CD4-positive, alpha-beta T cell treated with Interleukin-10 for 1 hour (primary cell): ENCODE measurements at places on chromosomes 3 and 15.

DNA sequence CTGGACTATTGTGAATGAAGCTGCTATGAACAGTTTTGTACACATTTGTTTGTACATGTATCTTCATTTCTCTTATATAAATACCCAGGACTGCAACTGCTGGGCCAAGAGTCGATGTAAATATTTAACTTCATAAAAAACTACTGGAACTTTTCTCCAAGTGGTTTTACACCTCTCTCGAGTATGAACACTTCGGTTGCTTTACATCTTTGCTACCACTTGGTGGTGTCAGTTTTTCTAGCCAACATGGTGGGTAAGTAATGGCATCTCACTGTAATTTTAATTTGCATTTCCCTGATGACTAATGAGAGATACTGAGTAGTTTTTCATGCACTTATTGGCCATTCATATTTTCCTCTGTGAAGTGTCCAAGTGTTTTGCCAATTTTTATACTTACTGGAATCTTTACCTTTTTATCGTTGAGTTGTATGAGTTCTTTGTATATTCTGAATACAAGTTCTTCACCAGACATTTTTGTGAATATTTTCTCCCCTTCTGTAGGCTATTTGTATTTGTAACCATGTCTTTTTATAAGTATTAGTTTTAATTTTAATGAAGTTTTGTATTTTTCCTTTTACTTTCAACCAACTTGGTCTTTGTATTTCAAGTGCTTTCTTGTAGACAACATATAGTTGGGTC lies 44.4 kb downstream of the PCOLCE2 start:
- peak; percentile 14 for DNase-seq

- peak; percentile 45 for DNase-seq
Measured at GRCh38 chr3:16300307-16300706, 35.3 kb downstream of the OXNAD1 start.

DNA sequence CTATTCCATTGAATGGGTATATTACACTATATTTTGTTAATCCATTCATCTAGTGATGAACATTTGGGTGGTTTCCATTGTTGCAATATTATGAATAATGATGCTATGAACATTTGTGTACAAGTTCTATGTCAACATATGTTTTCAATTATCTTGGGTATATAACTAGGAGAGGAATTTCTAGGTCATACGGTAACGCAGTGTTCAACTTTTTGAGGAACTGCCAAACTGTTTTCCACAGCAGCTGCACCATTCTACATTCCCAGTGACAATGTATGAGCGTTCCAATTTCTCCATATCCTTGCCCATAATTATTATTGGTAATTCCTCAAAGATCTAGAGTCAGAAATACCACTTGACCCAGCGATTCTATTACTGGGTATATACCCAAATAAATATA lies 24.1 kb upstream of the RORA start:
- no peak for DNase-seq

- DNase-seq: no peak
Measured at GRCh38 chr3:157204431-157204830, 44.5 kb upstream of the CCNL1 start.

GRCh38 chr3:182735672-182736071 lies 57.6 kb upstream of the ATP11B start:
- no peak for DNase-seq

- DNase-seq: no peak
Measured at GRCh38 chr3:101036213-101036618, 43.0 kb upstream of the ABI3BP start.

- no peak for DNase-seq
Measured at GRCh38 chr15:73987681-73988444, 4.2 kb downstream of the STOML1 start.

DNA sequence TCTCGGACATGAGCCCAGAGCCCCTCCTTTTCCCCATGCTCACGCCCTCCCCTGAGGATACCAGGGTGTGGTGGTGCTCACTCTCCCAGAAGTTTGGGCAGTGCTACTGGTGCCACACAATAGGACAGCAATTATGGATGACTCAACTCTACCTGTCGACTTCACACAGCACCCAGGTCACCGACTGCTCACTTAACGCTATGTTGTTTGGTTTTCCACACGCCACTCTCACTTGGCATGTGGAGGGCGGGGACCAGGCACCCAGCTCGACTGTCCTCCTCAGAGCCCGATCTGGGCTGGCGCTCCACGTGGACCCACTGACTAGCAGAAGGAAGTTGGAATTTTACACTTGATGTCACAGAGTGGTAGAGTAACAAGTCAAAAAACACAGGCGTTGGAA lies 30.9 kb downstream of the STIMATE start:
- DNase-seq: no peak

DNA sequence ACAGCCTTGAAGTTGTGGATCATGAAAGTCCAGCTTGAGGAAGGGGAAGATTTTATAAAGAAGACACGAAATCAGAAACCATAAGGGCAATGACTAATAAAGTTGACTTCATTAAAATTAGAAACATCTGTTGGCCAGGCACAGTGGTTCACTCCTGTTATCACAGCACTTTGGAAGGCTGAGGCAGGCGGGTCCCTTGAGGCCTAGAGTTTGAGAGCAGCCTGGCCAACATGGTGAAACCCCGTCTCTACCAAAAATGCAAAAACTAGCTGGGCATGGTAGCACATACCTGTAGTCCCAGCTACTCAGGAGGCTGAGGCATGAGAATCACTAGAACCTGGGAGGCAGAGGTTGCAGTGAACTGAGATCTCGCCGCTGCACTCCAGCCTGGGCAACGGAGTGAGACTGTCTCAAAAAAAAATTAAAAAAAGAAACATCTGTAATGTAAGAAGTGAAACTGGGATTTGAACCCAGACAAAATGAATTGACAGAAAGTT lies 7.9 kb upstream of the UBXN7 start:
- no peak for DNase-seq

- no peak for DNase-seq
Measured at GRCh38 chr15:88803241-88803919, at the start of gene ACAN. ACAN (plus strand) TSS chr15:88803436; CDS start chr15:88836207, 32,771 bp downstream.

GRCh38 chr3:103009609-103010008 lies 574.8 kb downstream of the ZPLD1 start:
- no peak for DNase-seq

GRCh38 chr15:59304034-59304795 lies 68.5 kb downstream of the MYO1E start:
- no peak for DNase-seq
